ENCODE measurements at places on chromosomes 16 and 17.

DNA sequence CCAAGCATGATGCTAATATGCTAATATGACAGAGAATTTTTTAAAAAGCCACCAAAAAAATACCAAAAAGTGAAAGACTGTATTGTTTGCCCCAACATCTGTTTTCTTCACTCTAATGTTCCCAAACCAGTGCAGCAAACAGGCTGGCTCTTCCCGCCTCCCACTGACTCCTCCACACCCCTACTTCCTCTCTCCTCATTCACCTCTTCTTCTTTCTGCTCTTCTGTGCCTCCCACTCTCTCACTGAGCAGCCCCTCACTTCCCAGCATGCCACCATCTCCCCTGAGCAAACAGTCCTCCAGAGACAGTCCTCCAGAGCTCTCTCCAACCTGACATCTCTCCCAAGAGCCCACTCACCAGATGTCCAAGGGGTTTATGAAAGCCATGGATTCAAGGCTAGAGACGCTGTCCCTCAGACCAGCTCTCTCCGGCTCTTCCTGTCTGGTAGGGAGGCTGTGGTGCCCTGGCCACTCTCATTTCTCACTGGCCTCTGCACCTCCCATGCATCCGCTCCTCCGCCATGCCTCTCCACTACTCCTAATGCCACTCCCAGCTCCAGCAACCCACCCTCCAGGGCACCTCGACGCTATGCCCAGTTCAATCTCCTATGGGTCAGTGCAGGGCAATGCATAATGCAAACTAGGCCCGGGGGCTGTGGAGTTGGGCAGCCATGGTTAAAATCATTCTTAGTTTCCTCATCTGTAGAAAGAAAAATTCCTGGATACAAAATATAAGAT is 52.9 kb downstream of the ANKRD11 start:
- no peak for DNase-seq

DNA sequence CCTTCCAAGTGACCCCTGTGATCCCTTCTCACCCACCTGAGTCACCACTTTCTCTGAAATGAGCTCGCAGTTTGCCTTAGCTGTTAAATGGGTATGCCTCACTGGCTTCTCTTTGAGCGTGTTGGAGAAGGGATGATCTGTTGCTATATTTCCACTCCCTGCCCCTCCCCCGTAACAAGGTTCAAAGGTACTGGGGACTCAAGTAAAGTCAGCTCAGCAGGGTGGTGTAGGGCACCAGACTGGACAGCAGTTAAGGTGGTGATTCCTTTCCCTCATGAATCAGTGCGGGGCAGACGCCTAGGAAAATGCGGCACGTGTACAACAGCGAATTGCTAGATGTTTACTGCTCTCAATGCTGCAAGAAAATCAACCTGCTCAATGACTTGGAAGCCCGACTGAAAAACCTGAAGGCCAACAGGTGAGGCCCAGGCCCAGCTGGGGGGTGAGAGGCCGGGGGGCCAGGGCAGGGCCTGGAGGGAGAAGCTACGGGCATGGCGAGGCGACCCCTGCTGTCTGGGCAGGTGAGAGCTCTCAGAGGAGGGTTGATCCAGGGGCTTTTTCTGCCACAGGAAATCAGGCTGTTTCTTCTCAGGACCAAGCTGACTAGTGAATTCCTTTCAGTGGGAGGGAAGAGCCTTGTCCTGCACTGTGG is 130.3 kb downstream of the RAB11FIP4 start:
- DNase-seq: no peak

- no peak for DNase-seq
Observed at GRCh38 chr17:35725802-35726126, 5.7 kb upstream of the RASL10B start.

DNA sequence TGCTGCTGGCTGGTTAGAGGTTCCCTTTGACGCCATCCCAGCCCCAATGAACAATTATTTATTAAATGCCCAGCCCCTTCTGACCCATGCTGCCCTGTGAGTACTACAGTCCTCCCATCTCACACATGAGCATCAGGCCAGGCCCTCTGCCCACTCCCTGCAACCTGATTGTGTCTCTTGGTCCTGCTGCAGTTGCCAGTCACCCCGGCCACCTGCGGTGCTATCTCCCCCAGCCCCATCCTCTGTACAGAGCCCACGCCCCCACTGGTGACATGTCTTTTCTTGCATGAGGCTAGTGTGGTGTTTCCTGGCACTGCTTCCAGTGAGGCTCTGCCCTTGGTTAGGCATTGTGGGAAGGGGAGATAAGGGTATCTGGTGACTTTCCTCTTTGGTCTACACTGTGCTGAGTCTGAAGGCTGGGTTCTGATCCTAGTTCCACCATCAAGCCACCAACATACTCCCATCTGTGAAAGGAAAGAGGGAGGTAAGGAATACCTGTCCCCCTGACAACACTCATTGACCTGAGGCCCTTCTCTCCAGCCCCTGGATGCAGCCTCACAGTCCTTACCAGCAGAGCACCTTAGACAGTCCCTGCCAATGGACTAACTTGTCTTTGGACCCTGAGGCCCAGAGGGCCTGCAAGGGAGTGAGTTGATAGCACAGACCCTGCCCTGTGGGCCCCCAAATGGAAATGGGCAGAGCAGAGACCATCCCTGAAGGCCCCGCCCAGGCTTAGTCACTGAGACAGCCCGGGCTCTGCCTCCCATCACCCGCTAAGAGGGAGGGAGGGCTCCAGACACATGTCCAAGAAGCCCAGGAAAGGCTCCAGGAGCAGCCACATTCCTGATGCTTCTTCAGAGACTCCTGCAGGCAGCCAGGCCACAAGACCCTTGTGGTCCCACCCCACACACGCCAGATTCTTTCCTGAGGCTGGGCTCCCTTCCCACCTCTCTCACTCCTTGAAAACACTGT is 11.3 kb downstream of the CX3CL1 start:
- DNase-seq: no peak

GRCh38 chr16:70526403-70526802 is 2.8 kb downstream of the SF3B3 start:
- no peak for DNase-seq

DNA sequence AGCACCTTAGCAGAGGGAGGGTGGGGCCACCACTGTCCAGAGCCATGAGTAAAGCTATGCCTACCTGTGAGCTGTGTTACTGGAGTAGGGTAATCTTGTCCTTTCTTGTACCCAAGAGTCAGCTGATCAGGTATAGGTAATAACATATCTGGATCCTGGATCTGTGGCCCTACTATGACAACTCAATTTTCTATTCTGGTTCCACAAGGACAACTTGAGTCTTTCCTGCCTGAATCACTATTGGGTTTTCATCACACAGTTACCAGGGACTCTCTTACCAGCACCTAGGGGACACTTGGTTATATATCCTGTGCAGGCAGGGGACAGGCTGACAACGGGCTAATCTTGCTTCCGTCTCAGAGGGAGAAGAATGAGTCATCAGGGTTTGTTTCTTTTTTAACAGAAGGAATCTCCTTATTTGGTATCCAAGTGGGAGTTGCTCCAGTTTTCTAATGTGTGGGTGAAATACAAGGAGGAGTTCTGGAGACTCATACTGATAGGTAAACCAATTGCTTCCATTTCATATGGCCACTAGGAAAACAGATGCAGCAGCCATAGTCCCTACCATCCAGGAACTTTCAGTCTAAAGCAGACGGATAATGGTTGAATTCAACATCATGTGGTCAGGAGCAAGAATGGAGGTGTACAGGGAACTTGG is 6.8 kb downstream of the ZNF267 start:
- no peak for DNase-seq

GRCh38 chr17:51434434-51435170 is 174.3 kb downstream of the UTP18 start:
- DNase-seq: no peak

- no peak for DNase-seq
Observed at GRCh38 chr16:84893849-84894599, 74.2 kb downstream of the CRISPLD2 start.

- DNase-seq: no peak
Observed at GRCh38 chr17:73633736-73634135, 10.5 kb downstream of the SDK2 start.

- no peak for DNase-seq
Observed at GRCh38 chr17:78318407-78318806, 41.5 kb downstream of the SOCS3 start.
